ENCODE measurements at places on chromosomes 2 and 18.

DNA sequence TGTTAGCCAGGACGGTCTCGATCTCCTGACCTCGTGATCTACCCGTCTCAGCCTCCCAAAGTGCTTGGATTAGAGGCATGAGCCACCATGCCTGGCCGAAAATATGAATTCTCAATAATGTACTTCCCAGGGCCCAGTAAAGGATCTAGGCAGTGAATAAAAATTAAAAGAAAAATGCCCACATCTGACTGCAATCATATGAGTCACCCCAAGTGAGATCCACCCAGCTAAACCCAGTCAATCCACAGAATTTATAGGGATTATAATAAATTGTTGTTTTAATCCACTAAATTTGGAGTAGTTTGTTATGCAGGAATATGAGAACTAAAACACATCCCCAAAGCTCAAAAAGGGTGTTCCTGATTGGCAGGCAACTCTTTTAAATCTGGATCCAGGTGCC lies 93.5 kb upstream of the STK39 start:
- no peak for DNase-seq

GRCh38 chr2:118978064-118978463 lies 36.1 kb downstream of the MARCO start:
- no peak for DNase-seq

GRCh38 chr2:88614497-88615157 lies 12.6 kb downstream of the EIF2AK3 start:
- DNase-seq = no peak

- DNase-seq = no peak
Observed at GRCh38 chr2:241261628-241262027, 53.8 kb downstream of the HDLBP start.

- DNase-seq = no peak
Observed at GRCh38 chr2:114068438-114068837, 178.5 kb downstream of the ACTR3 start.

DNA sequence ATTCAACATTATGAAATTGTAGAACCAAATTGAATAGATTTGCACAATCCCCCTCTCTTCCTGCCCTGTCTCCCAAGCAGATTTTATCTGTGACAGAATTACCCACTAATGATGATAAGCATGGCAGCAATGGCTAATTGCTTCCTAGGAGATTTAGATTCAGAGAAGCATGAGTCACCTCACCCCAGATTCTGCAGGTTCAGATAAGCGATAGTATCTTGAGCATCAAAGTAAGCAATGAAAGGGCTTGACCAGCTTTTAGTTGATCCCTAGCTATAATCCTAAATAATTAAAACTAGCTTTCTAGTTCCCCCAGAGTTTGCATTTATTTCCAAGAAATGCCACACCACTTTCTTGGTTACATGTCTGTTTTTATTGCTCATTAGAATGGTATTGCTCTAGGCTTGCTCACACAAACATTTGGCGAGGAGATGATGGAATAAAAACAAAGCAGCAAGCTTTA lies 204.3 kb downstream of the GULP1 start:
- no peak for DNase-seq

GRCh38 chr18:79637921-79638909 lies 41.4 kb upstream of the CTDP1 start:
- no peak for DNase-seq

GRCh38 chr2:232880764-232881351 lies 10.8 kb downstream of the SNORC start:
- no peak for DNase-seq

GRCh38 chr18:57705832-57706595 lies 84.4 kb upstream of the NARS1 start:
- no peak for DNase-seq

GRCh38 chr2:45497355-45497754 lies 113.7 kb downstream of the SRBD1 start:
- no peak for DNase-seq

GRCh38 chr2:238167344-238167715 lies 8.6 kb downstream of the ERFE start:
- no peak for DNase-seq

GRCh38 chr2:20582600-20583221 lies 68.2 kb downstream of the HS1BP3 start:
- DNase-seq = no peak

DNA sequence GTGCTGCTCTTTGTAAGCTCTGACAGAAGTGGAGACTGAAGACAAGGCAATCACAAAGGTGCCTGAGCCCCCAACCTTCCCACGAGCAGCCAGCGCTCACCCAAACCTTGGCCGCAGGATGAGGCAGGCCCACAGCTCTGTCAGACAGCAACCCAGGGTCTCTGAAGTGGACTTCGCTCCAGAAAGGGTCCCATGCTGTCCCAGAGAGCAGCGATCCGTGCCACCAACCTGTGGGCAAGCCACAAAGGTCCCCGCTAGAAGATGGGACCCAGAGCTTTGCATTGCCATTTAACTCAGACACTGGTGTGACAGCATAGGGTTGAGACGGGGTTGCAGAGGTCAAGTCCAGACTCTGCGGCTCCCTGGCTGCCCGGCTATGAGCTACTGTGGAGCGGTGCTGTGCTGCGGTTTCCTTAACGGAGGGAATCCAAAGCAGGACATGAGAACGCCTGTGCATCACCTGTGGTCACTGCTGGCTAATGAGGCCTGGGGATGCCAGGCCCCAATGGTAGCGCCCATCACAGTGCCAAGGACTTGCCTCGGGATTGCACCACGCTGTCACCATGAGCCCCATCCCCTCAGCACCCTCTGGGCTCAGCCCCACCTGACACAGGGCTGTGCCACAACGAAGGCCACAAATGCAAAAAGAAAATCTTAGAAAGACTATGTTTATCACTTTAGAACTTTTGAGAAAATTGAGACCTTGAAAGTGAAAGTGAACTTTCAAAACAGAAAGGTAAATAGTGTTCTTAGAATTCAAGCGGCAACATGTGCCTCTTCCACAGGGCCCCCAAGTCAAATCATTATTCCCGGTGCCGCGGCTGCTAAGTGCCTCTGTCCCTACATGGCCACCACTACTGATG lies 103.4 kb downstream of the HDAC4 start:
- peak; percentile 32 for DNase-seq

GRCh38 chr2:222490131-222490530 lies 65.8 kb downstream of the SGPP2 start:
- DNase-seq = no peak

DNA sequence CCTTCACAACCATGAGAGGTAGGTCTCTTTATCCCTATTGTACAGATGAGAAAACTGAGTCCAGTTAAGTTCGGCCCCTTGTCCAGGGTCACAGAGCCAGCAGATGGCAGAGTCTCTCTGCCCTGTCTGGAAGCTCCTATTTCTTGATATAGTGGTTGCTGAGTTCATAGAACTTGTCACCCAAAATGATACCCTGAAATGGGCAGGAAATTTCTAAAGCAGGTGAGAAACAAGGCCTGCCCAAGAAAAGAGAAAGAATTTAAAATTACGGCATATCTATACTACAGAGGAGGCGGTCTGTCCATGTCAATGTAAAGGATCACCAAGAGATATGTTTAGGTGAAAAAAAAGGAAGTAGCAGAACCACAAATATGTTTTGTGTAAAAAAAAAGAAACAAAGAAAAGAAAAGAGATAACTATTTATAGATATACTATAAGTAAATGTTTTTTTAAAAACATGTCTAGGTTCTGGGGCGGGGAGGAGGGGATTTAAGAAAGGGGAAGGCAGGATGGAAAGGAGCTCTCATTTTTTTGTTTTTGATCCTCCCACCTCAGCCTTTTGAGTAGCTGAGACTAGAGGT lies 39.8 kb downstream of the MYO7B start:
- DNase-seq = no peak

DNA sequence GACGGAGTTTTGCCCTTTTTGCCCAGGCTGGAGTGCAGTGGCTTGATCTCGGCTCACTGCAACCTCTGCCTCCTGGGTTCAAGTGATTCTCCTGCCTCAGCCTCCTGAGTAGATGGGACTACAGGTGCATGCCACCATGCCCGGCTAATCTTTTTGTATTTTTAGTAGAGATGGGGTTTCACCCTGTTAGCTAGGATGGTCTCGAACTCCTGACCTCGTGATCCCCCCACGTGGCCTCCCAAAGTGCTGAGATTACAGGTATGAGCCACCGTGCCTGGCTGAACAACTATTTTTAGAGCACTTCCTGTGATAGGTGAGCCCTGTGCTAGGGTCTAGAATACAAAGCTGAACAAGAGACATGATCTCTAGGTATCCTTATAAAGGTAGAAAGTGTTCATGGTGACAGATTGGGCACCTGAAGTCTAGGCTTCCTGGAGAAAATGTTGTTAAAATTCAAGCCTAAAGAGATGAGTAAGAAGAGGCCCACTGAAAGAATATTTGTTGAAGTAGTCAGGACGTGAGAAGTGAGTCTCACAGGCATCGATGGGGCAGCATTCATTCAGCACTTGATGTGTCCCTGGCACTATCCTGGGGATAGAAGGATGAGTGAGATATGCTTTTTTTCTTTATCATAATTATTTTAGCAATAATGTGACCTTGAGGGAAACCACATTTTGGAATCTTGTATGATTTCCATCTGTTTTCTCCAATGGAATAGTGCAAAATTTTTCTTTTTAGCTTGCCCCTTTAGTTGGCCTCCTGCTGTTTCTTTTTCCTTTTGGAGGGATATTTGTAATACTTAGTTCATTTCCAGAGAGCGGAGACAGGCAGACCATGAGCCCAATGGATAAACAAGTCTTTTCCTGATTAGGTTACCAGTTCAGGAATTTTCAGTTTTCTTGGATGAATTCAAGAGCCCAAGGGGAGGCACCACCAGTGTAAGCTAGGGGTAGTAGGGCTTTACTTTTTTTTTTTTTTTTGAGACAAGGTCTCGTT lies 5.1 kb downstream of the ZNF236 start:
- no peak for DNase-seq

- no peak for DNase-seq
Observed at GRCh38 chr2:227921648-227922047, 50.2 kb downstream of the DAW1 start.
